ENCODE measurements at places on chromosomes 1 and 21.

DNA sequence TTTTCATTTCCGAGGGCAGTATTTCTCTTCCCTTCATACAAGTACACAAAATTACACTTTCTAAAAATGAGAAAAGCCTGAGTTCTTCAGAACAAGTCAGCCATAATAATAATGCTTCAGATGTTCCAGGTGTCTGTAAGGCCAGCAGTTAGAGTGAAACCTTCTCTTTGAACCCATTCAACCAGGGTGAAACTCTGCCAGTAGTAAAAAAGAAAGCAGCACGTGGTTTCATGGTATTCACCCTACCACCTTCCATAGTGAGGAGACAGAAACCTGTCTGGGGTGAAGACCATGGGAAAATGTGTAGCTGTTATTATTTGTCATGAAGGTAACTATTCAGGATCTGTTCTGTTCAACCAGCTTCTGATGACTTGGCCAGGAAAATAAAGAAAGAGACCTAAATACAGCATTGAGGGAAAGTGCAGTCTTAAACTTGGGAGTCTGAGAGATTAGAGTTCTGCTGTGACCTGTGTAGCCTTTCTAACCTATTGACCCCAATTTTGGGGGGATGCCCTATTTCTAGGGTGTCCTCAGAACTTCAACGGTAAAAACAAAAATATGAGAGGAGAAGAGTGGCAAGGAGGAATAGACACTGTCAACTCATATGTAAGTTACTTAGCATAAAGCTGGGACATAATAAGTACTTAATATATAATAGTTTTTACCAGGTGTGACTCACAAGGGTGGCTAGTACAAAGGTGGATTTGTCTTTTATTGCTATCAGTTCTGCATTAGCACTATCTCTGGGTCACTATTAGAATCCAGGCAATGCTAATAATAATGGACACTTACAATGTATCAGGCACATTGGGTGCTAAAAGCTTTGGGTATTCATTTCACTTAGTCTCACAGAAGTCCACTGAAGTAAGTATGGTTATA, 70.0 kb upstream of the TNFSF4 start:
- DNase-seq, result no peak

DNA sequence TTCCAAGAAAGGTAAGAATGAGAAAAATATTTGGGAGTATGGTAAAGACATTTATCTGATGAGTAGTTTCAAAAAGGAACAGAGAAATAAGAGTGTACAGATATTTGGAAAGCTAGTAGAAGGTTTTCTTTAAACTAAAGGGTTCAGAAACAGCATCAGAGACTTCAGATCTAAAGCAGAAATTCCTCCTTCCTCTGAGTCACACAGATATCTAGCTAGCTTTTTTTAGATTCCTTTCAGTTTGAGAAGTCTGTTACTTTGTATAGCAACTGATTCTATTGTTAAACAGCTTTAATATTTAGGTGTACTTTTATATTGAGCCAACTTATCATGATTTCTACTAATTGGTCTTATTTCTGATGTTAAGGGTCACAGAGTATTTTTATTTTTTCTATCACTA, 4.7 kb downstream of the AMY2B start:
- DNase-seq, result no peak

DNA sequence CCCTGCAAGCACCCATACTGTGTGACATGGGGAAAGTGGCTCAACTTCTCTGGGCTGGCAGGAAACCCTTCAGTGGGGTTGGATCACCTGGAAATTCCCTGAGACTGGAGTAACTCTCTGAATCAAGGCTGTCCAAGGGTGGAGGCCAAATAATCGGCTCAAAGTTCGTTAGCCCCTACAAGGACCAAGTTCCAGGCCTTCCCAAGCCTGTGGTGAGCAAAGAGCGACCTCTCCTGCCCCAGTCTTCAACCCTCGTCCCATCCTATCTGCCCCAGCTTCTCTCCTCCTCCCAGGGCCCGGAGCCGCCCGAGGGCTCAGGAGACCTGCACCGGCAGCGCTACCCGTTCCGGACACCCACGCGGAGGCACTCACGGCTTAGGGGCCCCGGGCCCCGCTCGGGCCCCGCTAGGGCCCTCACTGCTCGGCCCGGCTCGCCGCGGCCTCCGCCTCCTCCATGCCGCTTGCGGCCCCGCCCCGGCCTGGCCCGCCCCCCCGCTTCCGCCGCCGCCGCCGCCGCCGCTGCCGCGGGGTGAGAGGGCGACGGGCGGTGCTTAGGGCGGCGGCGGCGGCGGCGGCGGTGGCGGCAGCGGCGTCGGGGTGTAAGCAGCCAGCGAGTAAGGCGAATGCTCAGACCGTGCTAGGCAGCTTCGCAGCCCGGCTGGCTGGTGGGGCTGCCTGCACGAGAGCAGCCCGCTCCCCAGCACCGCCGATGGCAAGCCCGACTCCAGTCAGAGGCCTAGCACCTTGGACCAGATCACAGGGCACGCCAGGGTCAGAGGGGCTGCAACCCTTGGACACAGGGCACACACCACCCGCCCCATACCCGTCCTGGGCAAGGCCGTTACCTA, at the start of gene POMGNT1:
Gene POMGNT1 (minus strand): TSS at position 471 of the 848 bp plus-strand sequence. CDS start 613 bp downstream, outside the sequence.
- peak; percentile 60 for DNase-seq

GRCh38 chr1:244368279-244368678, 83.4 kb downstream of the ADSS2 start:
- DNase-seq, result no peak

GRCh38 chr1:181517181-181517875, 34.0 kb downstream of the CACNA1E start:
- DNase-seq, result no peak

GRCh38 chr21:42056468-42056867, 14.6 kb upstream of the UMODL1 start:
- no peak for DNase-seq

DNA sequence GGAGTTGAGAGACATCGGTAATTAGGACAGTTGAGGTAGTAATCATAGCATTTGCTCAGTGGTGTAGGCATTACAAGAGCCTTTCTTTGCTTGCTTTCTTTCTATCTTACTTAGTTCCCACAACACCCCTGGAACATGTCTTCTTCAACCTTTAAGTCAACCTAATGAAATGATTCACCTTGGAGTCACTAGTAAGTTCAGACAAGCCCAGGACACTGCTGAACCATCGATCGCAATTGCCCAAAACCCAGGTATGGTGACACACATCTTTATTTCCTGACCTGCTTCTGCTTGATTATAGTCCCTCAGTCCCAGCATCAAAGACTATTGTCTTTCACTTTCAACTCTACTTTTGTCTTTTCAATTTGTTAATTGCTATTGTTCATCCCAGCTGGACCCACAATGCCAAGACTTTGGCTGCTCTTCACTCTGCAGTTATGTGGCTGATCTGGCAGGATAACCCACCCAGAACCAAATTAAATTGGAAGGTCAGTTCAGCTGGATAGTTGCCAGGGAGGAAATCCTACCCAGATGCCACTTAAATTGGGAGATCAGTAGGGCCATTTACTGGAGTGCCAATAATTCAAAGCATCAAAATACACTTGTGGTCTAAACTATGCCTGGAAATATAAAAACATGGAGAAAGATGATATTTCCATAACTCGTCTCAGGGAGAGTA, 272.9 kb downstream of the RWDD3 start:
- no peak for DNase-seq

DNA sequence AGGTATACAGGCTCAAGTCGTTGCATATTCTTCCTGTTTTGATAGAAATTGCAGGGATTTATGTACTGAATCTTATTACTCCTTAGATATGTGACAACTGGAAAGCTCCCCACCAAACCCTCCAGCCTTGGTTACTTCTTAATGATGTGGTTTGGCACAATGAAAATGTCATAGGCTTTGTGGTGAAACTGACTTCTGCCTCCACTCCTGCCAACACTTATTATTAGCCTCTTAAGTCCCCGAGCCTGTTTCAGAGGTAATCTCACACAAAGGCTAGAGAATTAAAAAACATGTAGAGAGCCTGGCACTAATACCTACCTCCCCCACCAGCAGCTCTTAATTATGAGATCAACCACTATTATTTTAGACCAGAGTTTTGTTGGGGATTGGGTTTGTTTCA, 4.2 kb downstream of the COX20 start:
- DNase-seq, result no peak

DNA sequence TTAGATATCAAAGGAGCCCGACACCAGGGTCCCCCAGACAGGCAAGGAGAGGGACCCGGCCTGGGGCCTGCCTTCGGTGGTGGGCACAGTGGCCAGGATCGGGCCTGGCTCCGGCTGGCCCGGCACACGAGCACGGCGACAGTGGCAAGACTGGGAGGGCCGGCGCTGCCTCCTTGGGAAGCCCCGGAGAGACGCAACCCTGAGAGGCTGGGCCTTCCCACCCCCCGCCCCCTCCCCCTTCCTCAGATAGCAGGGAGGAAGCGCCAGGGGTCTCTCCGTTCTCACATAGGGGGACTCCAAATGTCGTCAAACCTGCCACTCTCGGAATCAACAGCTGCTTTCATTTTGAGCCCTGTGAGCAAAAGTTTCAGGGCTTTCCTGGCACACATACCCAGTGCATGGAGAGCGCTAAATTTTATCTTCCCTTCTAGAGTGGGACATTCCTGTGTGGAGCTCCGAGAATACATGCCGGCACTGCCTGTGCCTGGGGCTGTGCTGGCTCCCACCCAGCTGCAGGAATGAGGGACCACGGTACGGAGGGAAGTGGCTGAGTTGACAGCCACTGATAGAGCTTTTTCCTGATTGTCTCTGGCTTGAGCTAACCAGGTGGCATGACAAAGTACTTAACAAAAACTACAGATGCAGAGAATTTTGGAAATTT, 62.4 kb downstream of the CD247 start:
- DNase-seq, result no peak

DNA sequence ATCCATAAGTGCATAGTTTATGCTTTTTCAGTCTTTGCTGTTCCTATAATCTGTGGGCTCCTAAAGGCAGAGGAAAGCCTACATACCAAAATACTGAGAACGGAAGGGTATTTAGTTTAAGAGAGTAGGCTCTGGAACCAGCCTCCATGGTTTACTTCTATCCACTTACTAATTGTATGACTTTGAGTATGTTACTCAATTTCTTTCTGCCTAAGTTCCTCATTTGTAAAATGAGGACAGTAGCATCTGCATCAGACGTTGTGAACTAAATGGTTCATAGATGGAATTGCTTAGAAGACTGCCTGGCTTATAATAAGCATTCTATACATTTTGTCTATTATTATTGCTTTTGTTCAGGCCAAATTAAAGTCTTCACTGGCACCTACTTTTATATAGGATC, 111.0 kb downstream of the NTNG1 start:
- DNase-seq, result no peak

GRCh38 chr1:216682752-216683151, 40.5 kb downstream of the ESRRG start:
- no peak for DNase-seq

DNA sequence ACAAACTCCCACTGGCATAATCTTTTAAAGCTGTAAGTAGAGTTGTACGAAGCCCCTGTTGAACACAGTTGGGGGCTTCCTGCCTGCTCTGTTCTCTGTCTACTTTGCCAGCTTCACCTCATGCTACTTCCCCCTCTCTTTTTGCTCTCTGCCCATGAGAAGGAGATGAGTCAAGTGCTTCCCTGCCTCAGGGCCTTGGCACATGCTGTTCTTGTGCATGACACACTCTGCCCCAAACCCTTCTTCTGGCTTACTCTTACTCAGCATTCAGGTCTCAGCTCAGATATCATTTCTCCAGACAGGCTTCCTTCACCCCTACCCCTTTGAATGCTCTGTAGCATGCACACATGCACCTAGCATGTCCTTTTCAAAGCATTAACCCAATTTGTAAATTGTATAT, 208.8 kb downstream of the FOXD2 start:
- DNase-seq, result no peak

GRCh38 chr21:44711327-44712202, at the start of gene TSPEAR:
Gene TSPEAR, minus strand, starts transcription at chr21:44711572. Its CDS starts 58 bp downstream, at chr21:44711514.
- DNase-seq, result no peak

DNA sequence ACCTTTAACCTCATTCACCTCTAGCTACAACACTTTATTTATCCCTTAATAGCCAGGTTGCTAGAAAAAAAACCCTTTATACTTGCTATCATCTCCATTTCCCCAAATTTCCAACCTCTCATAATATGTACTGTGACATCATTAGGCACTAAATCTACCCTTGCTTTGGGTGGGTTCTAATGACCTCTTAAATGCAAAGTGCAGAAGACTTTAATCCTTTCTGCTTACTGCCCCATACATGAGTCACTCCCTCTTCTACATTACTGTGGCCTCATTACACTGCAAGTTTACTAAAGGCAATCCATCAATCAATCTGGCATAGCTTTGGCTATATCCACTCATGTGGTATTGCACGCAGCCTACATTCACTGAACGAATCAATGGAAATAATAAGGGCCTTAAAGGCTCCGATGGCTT, 353.3 kb downstream of the SMYD3 start:
- DNase-seq, result no peak

- no peak for DNase-seq
These were observed 27.4 kb downstream of the LRRC3 start for GRCh38 chr21:44482581-44483287.

DNA sequence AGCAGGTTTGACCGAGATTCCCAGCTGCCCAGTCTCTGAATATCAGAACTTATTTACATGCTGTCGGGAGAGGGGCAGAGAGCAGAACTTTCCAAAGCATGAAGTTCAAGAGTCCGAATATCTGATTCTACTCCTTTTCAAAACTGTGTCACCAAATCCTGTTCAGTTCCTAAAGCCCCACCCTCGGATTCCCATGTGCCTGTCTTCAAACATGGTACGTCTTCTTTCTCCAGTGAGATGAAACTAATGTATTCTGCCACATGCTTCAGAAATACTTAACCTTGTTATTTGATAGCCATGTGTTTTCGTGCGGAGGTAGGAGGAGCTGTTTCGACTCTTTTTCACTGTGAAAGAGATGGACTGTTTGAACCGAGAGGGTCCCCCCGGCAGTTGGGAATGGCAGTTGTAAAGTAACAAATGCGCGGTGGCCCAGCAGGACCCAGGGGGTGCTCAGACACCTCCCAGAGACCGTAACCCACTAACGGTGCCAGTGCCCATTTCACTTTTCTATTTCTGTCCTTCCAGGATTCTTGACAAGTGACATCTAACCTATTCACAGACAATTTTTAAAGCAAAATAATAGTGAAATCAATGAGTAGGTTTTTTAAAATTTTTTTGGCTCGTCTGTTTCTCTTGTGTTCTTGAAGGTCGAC, 67.2 kb downstream of the ZBTB18 start:
- no peak for DNase-seq

- no peak for DNase-seq
These were observed 8.1 kb upstream of the ACOT7 start for GRCh38 chr1:6401673-6402072.

DNA sequence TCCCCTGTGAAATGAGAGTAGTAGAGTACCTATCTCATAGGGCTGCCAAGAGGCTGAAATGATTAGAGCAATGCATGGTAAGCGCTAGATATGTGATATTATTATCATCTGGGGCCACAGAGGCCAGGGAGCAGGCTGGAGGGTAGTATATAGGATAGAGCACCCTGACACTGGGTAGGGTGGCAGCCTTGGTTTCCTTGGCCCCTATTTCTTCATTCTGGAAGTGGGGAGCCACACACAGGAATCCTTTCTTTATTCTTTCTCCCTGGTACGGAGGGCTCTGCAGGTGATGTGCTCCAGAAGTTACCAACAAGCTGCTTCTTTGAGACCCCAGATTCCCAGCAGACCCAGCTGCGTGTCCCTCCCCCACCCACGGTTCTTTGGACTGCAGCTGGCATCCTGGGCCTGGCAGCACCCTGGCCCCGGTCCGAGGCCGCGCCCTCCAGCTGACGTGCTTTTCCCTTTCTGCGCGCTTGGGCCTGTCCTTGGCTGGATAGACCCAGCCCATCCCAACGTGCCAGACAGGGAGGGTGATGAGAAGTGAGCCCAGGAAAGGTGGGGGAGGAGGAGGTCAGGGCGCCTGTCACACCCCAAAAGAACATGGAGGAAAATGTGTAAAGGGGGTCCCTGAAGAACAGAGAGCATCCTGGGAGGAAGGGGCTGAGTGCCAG, 18.2 kb downstream of the INAVA start:
- no peak for DNase-seq

Measured in stimulated activated CD4-positive, alpha-beta T cell treated with anti-CD3 and anti-CD28 coated beads, TNF-alpha, amount 100 ng/mL, for 4 hours (primary cell).